T47D (cell line): ENCODE measurements at places on chromosomes 11 and 22.

- DNase-seq = no peak
Measured at GRCh38 chr22:26325641-26326040, 103.4 kb upstream of the ASPHD2 start.

DNA sequence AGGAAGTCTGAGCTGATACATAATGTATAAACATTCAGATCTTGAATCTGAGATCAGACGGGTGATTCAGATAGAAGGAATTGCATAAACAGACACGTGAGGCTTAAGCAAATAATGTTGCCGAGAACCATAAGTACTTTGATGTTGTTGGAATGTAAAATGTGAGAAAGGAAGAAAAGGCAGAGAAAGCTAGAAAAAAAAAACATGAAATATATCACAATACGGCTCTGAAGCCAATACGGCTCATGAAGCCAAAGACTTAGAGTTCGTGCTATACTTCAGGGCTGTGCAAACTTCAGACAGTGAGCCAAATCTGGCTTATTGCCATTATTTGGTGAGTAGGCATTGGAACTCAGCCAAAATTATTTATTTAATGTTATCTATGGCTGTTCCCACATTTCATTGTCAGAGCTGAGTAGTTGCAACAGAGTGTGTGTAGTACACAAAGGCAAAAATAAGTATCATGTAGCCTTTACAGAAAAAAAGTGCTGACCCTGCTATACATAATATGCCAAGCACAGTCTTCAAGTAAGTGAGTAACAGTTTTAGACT is 673.3 kb downstream of the CNTN5 start:
- DNase-seq = no peak

DNA sequence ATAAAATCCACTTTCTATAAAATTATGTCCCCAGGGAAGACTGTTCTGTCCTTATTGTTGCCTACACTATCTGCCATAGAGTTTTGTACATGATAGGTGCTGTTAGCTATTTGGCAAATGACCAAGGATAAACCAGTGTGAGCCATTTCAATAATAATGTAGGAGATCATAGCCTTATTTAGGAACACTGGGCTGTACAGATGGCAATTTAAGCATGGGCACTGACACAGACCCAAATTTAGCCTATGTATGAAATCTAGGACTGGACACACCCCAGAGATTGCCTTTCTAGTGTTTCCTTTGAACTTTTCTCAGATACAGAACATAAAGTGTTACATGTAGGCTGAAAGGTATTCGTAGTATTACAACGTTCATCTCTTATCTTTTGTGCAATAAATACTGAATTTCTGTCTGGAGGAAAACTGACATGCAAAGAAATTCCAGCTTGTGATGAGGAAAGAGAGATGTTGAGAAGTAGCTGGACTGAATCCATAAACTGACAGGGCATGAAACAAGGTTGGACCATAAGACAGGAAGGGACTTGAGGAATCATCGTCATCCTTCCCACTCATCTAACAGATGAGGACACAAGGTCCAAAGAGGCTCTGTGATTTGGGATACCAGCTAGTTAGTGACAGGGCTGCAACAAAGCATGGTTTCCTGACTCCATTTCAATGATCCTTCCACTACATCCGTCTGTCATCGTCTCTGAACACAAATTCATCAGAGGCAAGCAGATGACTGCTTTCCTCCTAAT is 60.3 kb downstream of the TMPRSS5 start:
- DNase-seq = no peak

DNA sequence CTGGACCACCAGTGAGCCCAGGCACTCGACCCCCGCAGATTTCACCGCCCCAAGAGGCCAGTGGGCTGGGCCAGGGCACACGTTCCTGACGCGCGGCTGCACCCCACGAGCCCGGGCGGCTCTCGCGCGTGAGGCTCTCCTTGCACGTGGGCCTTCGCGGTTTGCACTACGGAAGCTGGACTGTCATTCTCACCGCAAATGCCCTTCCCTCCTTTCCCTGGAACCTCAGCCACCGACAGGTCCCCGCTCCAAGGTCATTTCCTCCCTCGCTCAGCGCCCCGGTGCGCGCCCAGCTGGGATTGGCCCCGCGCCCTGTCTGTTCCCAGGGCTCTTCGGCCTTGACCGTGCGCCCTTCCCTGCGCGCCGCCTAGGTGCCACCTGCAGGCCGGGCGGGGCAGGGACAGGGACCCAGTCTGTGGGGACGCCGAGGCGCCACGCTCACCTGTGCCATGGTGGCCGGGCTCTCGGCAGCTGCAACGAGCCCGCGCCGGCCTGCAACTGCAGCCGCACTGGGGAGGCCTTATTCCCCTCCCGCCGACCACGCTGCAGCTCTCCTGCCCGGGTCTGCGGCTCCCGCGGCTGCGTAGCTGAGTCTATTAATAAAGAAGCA is 2.1 kb upstream of the CPT1A start:
- DNase-seq = peak; percentile 97

DNA sequence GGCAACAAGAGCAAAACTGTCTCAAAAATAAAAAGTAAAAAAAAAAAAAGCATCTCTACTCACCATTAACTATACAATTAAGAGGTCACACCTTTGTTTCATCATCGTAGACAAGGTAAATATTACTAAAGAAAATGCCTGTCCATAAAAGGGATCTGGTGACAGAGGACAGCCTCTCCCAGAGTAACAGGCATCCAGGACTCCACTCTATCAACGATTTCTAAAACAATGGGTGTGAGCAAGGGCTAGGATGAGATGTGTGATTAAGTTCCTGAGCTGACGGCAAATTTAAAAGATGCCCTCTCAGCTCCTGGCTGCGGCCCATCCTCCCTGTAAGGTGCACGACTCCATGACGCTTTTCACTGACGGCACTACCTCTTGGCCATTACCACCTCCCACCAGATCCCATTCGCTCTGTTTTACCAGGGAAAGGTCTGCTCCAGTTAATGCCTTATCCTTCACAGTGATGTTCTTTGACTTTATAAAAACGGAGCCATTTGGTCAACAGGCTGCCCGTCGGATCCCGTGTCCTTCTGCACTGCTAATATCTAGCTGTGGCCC is 2.3 kb upstream of the TMEM45B start:
- DNase-seq = no peak

GRCh38 chr22:35711336-35711735 is 6.3 kb upstream of the APOL5 start:
- no peak for DNase-seq

GRCh38 chr22:28299309-28299708 is 380.3 kb upstream of the PITPNB start:
- no peak for DNase-seq

- DNase-seq = no peak
Measured at GRCh38 chr11:44088871-44089270, 6.6 kb upstream of the EXT2 start.

- DNase-seq = no peak
Measured at GRCh38 chr11:126113963-126114362, 51.3 kb upstream of the CDON start.

- peak; percentile 52 for DNase-seq
Measured at GRCh38 chr11:68584097-68584496, 100.2 kb upstream of the GAL start.

DNA sequence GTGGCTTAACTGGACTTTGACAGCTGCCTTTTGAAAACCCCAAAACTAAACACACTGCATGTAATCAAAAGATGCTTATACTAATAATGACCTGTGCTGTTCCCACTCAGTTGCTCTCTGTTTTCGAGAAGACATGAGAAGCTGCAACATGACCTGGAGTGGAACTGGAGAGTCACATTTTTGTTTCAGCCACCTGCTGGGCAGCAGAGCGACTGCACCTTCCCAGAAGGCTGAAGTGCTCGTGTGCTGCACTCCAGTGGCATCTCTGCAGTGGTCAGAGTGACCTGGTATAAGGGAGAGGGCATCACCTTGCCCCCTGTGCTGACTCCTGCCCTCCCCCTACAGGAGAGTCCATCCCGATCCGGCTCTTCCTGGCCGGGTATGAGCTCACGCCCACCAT is 8.6 kb downstream of the THYN1 start:
- DNase-seq = peak; percentile 72

DNA sequence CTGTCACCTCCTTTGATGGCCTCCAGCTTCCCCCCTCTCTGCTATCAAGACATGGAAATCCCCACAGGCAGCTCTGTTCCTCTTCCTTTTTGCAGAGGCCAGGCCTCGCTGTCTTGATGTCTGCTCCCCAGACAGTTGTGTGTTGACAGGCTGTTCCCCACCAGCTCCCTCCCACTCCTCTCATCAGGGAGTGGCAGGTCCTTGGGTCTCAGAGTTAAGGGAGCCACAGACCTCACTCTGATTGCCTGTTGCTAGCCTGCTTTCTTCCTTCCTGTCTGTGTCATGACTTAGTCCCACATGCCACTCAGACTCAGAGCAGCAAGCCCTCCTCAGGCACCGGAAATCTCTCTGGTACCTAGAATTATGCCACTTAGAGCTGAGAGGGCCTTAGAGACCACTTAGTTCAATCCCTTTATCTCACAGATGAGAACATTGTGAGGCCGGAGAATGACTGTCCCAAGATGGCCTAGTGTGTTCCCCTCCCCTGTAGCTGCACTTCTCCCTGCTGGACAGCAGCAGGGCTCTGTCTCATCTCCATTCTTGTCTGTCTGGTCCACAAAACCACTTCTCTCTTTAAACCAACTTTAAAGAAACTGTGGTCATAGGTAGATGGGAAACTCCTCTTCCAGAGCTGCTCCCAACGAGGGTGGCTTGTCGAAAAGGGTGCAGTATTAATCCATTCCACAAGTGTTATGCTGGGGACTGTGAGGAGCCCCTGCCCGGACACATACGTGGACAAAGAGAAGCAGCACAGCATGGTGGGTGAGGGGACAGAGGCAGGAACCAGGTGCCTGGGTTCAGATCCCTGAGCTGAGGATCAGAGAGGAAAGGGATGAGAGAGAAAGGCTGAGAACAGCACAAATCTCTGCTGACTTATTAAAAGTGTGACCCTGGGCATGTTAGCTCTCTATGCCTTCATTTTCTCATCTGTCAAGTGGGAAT is 4.2 kb downstream of the AMPD3 start:
- DNase-seq = no peak

DNA sequence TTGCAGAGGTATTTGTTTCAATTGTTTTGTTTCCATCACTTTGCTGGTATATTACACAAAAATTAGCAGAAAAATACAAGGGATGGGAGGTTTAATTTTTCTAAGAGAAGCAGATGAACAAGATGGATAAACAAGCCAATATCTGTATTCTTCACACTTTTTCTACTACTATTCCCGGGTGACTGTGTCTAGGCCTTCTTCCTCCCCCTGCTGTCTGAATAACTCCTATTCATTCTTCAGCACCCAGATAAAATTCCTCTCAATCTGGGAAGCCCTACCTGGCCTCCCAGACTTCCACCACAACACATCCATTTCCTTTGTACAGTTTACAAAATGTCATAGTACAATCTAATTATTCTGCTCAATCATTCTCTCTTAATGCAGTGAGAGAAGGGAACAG is 666.6 kb upstream of the TENM4 start:
- DNase-seq = no peak

- no peak for DNase-seq
Measured at GRCh38 chr22:37269936-37270678, 12.2 kb upstream of the CYTH4 start.

DNA sequence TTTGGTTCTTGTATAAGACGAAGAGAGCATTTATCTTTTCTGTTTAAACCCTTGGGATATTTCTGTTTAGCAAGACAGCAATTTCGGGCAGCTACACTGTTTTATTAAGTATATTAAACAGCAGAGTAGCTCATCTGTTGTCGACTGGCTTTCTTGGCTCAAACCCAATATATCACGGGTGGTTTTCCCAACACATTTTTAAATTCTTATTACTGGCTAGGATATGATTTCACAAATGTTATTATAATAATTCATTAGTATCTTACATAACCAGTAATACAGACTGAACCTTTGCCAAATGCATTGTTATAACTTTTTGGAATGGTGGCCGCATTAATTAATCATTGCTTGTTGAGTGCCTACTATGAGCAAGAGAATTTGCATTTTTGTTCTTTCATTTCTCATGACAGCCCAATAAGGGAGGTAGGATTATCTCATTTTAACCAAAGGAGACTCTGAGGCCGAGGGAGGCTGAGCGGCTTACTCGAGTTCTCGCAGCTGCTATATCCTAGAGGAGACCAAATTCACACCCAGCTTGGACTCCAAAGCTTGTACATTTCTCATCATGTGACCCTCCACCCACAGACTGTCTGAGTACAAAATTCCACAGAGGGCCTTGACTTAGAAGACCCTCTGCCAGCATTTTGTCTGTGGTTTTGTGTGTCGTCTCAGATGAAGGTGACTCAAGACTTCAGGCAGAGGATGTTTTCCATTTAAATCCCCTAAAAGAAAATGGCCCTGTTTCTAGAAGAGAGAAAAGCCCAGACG is 304.9 kb downstream of the NTM start:
- DNase-seq = no peak

GRCh38 chr11:44989831-44990566 is 39.3 kb upstream of the TP53I11 start:
- no peak for DNase-seq

- no peak for DNase-seq
Measured at GRCh38 chr11:35923452-35923851, 20.4 kb upstream of the LDLRAD3 start.

- DNase-seq = no peak
Measured at GRCh38 chr11:23755769-23756168, 741.1 kb upstream of the LUZP2 start.

GRCh38 chr11:122434786-122435185 is 220.7 kb upstream of the UBASH3B start:
- DNase-seq = no peak

DNA sequence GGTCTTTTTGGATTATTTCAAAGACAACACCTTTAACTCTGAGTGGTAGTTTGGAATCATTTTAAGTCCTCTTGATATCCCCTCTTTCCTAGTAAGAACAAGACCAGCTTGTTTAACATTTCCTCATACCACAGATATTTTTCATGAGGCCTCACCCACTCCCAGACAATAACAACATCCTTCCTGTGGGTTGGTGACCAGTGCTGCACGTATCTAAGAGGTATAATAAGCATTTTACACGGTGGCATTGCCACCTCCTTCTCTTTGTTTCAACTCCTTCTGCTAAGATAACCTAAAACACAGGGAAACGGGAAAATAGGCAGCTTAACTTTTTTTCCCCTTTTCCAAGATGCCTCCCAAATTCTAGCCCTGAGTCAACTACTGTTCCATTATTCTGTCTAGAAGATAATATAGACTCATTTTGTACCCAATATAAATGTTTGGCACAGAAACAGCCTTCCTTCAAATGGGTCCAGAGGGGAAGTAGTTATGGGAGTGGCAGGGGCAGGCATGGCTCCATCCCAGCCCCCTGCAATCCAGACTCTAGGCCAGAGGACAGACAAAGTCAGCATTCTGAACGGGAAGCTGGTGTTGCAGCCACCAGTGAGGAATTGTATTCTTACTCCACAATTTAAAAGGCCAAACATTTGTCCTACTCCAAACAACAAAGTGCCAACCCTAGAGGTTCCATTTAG is 28.5 kb downstream of the MAML2 start:
- peak; percentile 46 for DNase-seq

DNA sequence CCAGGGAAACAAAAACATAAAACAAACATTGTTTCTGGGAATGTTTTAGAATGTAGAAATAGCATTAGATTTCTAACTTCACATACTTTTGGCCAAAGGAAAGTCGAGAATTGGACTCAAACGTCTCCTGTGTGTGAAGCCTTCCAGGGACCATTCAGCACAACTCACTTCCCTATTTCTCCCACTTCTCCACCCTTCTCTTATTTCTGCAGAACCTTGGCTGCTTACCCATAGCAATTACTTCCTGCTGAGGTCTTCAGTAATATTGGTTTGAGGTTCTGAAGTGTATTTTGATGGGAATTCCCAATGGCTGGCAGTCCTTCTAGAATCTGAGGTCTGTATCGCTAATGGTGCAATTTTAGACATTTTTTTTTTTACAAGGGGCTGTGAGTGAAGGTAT is 158.3 kb upstream of the SNX19 start:
- DNase-seq = no peak

- DNase-seq = no peak
Measured at GRCh38 chr22:48452766-48453165, 1374.9 kb downstream of the BRD1 start.

- no peak for DNase-seq
Measured at GRCh38 chr11:13473013-13473722, 10.1 kb upstream of the BTBD10 start.
